Stimulated activated CD8-positive, alpha-beta memory T cell treated with anti-CD3 and anti-CD28 coated beads, Interleukin-7, amount 100 ng/mL, for 24 hours (primary cell): ENCODE measurements at places on chromosomes 11 and 22.

DNA sequence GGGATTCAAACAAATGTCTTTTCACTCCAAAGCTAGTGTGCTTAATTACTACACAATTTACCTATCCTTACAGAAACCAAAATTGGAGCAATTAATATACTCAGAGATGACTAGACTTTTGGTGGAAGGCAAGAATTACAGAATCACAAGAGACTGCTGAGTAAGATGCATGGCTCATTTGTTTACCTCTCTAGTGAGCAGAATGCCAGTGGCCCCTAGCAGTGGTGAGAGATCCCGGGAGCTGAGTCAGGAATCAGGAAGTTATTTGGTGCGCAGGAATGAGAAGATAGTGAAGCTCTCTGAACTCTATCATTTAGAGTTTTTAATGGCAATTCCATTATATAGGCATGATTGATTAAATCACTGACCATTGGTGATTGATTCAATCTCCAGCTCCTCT, 188.9 kb upstream of the SESN3 start:
- no peak for DNase-seq

GRCh38 chr11:45178890-45179671, 32.6 kb downstream of the PRDM11 start:
- DNase-seq, result no peak

GRCh38 chr11:57764566-57764965, 3.0 kb downstream of the CTNND1 start:
- DNase-seq, result no peak

DNA sequence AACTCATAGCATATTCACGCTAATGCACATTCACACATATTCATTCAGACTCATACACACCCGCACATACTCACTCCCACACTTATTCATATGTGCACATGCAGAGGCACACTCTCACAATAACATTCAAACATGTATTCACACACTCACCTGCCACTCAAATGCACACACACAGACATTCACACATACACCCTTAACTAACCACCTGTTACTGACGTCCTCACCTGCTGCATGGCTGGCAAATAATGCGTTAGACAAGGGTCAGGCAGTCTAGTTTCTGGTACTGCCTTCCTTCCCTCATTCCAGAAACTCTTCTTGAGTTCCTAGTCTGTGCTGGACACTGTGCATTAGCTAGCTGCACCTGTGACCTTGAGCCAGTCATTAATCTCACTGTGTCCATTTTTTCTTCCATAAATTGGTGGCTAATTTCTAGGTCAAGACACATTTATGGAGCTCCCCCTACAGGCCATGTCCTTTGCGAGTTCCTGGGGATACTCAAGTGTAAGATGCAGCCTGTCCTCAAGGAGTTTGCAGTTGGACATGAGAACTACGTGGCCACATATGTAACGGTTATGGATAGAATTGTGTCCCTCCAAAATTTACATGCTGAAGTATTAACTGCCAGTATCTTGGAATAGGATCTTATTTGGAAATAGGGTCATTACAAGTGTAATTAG, 34.5 kb upstream of the SEZ6L start:
- DNase-seq, result no peak

DNA sequence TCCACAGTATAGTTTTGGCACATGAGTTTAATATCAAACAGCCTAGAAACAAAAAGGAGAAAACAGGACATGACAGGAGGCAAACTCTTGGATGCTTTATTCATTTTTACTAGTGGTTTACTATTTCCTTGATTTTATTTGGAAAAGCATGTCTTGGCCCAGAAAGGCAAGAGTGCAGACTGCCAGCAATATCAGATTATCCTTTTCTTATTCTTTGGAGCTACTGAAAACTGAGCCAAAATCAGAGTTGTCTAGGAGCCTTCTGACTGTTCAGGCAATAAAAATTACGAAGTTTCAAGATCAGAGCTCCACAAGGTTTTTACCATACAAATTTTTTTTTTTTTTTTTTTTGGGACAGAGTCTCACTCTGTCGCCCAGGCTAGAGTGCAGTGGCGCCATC, 16.0 kb downstream of the CELF1 start:
- DNase-seq, result no peak

- DNase-seq, result no peak
These were observed 77.7 kb upstream of the SOX6 start for GRCh38 chr11:16434036-16434435.

DNA sequence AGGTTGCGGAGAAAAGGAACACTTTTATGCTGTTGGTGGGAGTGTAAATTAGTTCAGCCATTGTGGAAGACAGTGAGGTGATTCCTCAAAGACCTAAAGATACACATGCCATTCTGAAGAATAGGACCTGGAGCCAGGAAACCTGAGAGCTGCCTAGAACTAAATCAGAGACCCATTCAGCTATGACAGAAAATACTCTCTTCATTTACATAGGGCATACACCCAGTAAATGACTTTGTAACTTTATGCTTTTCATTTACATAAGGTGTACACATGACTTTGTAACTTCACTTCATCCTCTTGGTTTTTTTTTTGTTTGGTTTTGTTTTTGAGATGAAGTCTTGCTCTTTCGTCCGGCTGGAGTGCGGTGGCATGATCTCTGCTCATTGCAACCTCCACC, 25.1 kb upstream of the APLNR start:
- no peak for DNase-seq

DNA sequence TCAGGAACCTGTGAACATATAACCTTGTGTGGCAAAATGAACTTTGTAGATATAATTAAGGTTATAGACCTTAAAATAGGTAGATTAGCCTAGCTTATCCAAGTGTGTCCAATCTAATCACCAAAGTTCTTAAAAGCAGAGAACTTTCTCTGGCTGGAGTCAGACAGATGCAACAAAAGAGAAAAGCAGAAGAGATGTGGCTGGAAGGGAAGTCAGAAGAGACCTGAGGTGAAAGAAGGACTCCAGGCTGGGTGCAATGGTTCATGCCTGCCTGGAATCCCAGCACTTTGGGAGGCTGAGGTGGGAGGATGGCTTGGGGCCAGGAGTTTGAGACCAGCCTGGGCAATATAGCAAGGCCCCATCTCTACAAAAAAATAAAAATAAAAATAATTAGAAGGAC, 39.4 kb upstream of the SWAP70 start:
- DNase-seq, result no peak

DNA sequence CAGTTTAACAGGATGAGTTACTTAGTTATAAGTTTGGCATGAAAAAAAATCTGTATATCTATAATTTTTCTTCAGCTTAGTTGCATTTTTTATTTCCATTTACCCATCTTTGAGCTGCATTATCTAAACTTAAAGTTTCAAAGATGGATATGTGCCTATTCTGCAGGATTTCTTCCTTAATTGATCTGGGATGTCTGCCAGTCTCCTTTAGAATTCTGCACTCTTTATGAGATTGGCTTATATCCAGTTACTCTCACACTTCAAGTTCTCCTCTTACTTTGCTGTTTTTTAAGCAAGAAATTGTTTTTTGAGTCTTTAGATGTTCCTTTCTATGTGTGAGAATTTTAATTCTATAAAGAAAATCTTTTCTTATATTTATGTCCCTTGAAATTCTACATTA, 5.1 kb upstream of the PDGFD start:
- DNase-seq, result no peak

GRCh38 chr11:14973621-14974514, 1.7 kb upstream of the CALCA start:
- no peak for DNase-seq

DNA sequence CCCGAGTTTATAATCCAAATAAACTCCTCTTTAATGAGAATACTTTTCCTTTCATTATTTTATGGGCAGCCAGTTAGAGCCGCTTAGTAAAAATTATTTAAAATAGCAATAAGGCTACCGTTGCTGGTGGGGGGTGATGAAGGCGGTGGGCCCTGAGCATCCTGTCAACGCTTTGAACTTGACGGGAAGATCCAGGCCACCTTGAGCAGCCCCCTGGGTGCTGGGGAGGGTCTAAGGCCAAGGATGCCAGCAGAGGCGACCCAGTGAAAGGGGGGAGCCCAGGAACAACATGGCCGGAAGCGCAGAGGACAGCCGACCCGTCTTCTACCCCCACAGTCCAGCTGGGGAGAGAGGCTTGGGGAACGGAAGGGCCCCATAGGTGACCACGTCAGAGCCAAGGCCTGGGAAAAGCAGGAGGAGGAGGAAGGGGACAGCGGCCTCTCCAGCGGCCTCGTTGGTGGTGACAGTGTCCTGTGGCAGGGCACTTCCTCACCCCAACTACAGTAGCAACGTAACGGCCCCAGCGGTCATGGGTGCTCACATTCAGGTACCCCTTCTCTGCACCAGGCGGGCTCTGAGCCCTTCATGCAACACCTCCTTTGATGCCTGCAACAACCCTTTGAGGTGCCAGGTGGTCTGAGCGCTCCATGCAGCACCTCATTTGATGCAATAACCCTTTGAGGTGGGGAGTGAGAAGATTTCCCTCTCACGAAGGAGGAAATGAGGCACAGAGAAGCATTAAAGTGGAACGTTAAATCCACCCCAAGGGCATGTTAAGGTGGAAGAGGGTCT, 695.3 kb downstream of the TBC1D22A start:
- DNase-seq, result no peak

DNA sequence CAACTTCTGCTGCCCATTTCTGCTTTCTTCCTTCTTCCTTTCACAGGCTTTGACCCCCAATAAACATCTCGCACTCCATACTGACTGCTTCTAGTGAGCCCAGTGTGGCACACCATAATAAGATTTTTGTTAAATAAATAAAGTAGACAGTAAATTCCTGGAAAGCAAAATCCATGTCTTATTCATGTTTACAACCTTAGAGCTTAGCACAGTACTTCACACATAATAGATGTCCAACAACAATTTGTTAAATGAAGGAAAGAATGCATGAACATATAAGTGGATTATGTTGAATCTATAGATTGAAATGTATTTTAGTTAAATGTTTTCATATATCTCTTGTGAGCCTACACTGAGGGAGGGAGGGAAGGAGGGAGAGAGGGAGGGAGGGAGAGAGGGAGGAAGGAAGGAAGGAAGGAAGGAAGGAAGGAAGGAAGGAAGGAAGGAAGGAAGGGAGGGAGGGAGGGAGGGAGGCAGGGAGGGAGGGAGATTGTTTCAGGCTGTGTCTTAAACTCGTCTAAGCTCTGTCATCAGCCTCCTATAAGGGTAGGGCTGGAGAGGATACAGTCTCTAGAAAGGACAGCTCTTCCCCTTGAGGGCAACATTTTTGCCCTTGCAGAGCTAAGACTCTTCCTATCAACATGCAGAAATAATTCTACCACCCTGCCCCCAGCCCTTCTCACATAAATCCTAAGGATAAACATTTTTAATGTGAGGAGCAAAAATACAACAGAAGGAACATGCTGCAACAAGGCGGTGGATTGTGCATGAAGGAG, 168.1 kb downstream of the BARX2 start:
- DNase-seq, result no peak

DNA sequence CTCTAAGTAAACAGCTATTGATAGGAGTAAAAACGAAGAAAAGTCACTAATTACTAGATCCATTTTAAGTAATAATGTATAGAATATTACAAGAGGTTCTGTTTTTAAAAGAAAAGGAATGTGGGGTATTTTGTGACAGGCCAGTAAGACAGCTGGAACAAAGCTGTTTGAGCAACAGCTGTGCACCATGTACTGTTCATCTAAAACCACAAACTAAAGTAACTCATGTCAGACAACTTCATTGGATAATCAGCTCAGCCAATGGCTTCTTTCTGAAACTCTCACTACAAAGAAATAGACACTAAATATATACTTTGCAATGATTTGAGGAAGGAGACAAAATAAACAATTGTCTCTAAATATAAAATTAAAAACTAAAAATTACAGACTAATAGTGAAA, 16.1 kb downstream of the RRAS2 start:
- DNase-seq, result no peak

DNA sequence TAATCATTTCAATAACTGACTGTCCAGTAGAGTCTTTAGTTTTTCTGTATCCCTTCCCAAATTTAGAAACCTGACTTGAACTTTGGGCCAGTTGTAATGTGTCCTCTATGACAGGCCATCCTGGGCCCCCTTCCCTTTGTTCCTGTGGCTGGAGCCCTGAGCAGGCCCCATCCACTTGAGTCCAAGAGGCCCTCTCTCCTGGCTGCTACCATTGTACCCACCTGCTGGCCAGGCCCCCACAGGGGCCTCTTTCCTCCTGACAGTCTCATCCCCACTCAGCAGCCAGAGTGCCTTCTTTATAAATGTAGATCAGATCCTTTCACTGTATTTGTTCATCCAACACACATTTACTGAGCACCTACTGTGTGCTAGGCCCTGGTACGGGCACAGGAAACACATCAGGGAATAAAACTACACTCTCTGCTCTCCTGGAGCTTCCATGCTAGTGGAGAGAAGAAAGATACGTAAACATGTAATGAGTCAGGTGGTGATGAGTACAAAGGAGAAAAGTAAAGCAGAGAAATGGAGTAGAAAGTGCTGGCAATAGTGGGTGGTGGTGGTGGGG, 2.7 kb upstream of the LRP5 start:
- no peak for DNase-seq

GRCh38 chr11:16169956-16170847, 186.1 kb downstream of the SOX6 start:
- DNase-seq, result no peak

DNA sequence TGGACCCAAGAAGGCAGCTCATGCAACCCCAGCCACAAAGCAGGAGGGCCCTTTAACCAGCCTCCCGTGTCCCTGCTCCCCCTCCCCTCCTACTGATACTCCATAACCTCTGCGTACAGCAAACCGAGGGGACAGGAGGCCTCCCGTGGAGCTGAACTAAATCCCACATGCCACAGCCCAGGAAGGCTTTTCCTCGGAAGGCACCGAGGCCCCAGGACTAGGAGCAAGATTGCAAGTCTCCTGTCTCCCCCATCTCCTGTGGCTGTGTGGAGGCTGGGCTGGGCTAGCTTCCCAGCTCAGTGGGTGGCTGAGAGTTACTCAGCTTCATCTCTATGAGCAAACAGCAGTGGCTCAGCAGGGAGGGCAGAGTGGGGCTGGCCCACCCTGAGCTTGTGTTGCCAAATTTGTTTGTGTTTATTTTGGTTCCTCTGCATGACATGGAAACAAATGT, 62.7 kb upstream of the NECTIN1 start:
- DNase-seq, result no peak

DNA sequence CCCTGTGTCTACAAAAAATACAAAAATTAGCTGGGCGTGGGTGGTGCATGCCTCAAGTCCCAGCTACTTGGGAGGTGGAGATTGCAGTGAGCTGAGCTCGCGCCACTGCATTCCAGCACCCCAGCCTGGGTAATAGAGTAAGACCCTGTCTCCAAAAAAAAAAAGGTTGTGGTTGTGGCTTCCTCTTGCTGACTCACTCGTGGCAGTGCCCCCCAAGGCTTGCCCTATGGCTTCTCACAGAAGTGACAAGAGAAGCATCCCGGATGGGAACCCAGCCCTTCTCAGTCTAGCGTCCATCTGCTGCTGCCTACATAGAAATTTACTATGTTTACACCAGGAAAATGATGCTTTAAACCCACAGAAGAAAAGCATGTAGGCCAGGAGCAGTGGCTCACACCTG, 68.5 kb upstream of the PITPNB start:
- no peak for DNase-seq

DNA sequence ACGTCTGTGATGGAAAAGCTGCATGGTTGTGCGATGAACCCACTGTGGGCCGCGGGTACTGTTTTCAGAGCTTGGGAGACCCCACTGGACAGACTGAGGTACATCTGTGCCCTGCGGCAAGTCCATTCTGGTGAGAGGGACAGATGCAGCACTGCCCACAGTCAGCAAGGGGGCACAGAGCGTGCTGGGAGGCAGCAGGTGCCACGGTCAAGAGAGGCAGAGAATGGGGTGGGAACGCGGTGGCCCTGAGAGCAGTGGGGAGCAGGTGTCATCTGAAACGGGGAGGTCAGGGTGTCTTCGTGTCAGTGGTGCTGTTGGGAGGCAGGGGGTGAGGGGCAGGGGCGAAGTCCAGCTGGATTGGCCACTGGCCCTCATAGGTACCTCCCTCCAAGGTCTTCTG, 32.0 kb downstream of the TBC1D22A start:
- no peak for DNase-seq
